ENCODE measurements at places on chromosomes 6 and 20. TPM values are rescaled to one million over a fixed set of nuclear protein-coding genes. Genes with fewer than 3 reads are reported as not detected.

DNA sequence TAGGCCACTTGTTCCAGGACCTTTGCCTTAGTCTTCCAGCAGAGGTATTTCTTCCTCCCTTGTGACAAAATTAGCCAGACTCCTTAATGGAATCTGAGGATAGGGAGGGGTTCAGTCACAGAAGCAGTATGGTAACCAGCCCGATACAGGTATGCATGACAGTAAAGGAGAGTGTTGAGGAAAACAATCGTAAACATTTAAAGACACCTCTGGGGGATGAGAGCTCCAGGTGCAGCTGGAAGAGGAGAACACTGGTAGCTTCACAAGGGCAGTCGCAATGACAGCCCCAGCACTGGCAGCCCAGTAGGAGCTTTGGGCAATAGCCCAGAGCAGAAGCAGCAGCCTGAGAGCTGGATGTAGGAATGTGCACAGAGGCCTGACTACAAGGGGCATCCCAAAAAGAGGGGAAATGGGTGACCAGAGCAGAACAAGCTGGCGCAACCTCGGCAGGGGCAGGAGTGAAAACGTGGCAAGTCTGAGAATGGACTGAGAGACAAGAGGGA lies 344.9 kb upstream of the JAG1 start:
- DNase-seq = no peak

Gene ARID1B
- total RNA-seq = 81.5 TPM

GRCh38 chr20:32984196-32984595 lies 20.0 kb downstream of the SUN5 start:
- no peak for DNase-seq

Gene FBXO5
- total RNA-seq = 62.1 TPM

- DNase-seq = no peak
Observed at GRCh38 chr6:32983964-32984621, 15.7 kb downstream of the BRD2 start.

DNA sequence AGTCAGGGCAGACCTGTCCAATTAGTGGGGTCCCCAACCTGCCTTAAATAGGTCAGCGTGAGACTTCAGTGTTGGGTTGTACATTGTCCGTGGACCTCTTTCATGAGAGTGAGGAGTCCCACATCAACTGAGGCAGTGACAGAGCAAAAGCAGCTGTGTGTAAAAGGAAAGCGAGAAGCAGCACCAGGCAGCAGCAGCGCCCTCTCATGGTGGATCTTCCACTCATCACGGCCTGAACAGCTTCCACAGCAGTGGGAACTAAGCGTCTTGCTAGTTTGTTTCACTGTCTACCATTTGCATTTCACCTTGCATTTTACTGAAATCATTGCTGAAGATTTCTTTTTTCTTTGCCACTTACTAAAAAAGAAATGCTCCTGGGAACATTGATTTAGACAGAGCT lies 333.8 kb downstream of the PKHD1 start:
- no peak for DNase-seq

- no peak for DNase-seq
Observed at GRCh38 chr6:166572370-166573261, 13.9 kb downstream of the RAMACL start.

DNA sequence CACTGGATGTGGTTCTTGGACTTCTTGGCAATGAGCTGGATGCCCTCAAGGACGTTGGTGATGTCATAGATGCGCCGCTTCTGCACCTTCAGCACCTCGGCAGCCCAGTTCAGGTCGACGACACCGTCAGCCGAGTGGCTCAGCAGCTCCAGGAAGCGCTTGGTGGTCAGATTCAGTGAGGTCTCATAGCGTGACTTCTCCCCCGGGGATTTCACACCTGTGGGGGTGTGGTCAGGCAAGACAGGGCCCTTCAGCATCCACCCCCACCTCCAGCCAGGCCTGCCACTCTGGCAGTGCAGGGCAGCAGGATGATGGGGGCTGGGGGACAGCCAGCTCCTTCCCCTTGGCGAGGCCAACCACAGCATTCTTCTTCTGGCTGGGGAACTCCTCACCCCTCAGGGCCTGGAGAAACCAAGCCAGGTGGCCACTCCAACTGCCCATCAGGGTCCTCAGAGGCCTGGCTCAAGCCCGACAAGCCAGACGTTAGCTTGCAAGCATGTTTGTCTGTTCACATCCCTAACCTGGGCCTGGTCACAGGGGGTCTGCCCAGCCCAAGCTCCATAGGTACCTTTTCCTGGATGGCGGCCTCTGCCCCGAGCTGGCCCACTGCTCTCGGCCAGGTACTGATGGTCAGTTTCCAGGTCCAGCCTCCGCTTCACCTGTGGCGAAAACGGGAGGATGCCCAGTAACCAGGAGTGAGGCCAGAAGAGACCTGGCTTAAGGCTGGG lies 5.7 kb upstream of the NECAB3 start:
- peak; percentile 89 for DNase-seq

Gene ZNF322
- 12.0 TPM for total RNA-seq

GRCh38 chr20:24438331-24438730 lies 31.1 kb upstream of the SYNDIG1 start:
- no peak for DNase-seq

DNA sequence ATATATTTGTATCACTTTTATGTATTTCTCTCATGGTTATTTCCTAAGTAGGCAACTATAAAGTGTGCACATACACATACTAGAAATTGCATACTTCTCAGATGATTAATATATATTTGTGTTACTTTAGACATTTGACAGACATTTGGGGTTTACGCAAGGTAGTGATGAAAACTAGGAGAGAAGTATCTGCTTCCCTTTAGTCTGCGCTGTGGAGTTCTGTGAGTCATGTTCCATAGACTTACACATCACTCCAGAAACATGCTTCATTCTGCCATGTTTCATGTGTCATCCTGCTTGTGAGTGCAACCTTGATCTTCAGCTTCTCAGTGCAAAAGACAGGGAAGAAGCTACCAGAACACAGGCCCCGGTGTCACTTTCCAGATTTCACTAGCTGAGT lies 200.7 kb upstream of the BMP2 start:
- DNase-seq = no peak

- no peak for DNase-seq
Observed at GRCh38 chr6:20681243-20681684, 147.0 kb downstream of the CDKAL1 start.

DNA sequence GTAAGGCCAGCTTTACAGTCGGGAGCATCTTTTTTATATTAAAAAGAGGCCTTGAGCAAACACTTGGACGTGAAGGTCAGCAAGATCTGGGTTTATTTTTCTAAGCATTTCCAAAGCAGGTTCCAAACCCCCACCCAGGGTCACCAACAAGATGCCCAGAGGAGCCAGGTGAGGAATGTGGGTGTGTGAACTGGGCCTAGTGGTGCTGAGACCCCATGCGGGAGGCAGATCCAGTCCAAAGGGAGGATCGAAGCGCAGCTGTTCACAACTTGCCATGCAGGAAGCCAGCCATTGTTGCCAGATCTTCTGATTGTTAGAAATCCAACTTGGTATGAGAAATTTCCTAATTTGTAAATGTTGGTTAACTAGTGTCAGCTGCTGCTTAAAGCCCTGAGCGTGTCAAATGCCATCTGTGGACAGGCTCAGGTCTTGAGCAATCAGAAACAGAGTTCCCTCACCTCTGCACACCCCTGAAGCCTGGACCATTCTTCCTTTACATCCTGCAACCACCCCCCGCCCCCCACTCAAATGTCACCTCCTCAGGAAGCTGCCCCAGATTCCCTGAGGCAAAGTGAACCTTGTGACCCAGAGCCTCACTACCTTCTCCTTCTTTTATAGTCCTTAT lies 46.5 kb downstream of the NFATC2 start:
- no peak for DNase-seq

- no peak for DNase-seq
Observed at GRCh38 chr6:134787261-134787877, 162.5 kb downstream of the ALDH8A1 start.

DNA sequence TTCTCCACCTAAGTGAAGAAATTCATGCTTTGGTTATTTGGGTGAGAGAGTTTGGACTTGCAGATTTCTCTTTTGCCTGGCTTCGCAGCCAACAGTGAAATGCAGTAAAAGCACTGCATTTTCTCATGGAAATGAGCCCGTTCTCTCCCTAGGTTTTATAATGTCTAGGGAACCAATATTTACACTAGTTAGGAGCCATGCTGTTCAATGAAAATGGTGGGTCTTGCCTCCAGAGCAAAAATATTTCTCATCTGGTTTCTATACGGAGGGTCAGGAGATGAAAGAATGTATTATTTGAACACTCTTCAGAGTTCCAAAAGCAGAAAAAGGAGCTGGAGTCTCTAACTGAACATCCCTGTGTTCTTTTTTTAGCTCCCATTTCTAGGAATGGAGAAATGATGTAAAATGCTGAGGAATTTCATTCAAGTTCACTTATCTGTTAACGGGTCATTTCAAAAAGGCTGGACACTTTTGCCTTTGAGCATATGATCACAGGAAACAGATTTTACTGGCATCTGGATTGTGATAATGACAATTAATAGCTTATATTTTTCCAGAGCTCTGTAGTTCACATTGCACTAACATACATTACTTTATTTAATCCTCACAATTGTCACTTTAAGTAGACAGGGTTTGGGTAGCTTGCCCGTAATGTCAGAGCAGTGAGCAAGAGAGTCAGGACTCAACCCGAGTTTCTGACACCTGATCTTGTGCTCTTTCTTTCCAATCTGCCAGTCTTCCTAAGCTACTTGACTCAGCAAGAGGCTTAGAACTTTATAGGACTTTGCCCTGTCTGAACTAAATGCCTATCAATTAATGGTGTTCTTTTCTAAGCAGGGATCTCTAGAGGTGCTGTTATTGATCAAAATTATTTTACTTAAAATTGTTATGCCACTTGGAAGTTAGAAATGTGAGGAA lies 78.0 kb downstream of the PPP1R14C start:
- DNase-seq = no peak

Gene IL17A
- total RNA-seq = not detected

Gene NPBWR2
- total RNA-seq = not detected

- DNase-seq = peak; percentile 53
Observed at GRCh38 chr6:143026696-143027449, 33.8 kb upstream of the AIG1 start.

- DNase-seq = peak; percentile 84
Observed at GRCh38 chr20:43749734-43750294, 23.0 kb upstream of the GTSF1L start.

- no peak for DNase-seq
Observed at GRCh38 chr6:162177746-162178145, 549.8 kb downstream of the PRKN start.

Gene TCF15
- total RNA-seq = not detected

DNA sequence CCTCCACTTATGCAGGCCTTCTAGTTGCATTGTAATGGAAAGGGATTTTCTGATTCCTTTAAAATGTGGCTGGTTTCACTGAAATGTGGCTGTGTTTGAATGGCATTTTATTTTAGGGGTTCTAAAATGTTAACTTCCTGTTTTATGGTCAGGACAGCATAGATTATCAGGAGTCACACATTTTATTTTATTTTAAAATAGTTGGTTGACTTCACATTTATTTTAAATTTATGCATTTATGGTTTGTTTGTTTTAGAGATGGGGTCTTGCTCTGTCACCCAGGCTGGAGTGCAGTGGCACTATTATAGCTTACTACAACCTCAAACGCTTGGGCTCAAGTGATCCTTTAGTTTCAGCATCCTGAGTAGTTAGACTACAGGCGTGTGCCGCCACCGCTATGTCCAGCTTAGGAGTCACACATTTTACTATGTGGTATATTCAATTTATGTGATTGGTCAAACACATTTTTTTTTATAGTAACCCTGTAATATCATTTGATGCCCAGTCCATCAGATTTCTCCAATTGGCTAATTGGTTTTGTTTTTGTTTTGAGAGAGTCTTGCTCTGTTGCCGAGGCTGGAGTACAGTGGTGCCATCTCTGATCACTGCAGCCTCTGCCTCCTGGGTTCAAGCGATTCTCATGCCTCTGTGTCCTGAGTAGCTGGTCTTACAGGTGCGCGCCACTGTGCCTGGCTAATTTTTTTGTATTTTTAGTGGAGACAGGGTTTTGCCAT lies 2.3 kb downstream of the DTD1 start:
- no peak for DNase-seq

DNA sequence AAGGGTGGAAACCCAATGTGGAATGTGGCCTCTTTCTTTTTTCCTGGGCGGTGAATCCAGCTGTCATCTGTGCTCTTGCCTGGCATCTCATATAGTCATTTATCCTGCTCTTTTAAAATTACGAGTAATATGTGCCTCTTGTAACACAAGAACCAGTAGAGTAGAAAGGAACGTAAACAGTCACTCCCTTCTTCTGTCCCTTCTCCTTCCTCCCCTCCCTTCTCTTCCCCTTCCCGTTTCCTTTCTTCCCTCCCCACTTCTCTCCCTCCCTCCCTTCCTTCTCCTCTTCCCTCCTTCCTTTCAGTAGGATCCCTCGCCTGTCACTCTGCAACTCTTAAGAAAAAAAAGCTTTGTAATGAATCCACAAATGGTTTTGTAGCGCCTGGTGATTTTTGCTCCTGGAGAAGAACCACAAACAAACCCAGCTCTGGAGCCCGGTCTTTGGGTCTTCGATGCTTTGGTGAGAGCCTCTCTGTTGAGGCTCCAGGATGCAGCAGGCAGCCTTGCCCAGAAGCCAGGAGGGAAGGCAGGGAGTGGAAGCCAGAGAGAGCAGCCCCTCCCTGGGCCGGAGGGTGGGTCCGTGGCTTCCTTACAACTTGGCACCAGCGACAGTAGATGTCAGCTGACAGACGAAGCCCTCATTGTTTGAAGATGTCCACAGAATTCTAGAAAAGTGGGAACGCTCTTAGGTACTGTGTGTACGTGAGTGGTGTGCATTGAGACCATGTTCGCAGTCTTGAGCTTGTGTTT lies 15.0 kb downstream of the DUSP22 start:
- no peak for DNase-seq

Gene RGL2
- 49.9 TPM for total RNA-seq

Gene EBF4
- 1.3 TPM for total RNA-seq

DNA sequence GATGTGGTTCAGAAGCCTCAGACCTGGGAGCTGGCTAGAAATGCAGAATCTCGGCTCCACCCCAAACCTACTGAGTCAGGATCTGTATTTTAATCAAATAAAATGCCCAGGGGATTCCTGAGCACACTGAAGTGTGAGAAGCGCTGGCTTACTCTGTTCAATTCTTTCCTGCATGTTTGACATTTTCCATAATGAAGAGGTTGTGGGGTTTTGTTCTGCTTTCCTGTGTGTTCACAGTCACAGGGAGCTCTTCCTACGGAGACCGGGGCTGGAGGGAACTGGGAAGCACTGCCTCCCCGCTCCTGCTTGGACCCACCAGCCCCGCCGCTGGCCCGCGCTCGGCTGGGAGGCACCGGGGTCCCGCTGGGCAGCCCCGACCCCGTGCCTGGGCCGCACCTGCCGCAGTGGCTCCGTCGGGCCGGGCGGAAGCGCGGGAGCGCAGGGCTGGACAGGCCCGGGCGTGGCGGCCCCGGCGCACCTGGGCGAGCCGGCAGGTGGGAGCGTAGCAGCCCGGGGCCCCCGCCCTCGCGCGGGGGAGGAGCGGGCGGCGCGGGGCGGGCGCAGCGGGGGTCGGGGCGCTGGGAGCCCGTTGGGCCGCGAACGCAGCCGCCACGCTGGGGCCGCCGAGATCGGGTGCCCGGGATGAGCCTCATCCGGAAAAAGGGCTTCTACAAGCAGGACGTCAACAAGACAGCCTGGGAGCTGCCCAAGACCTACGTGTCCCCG lies at the start of gene MAPK13:
TSS of gene MAPK13 (plus strand) at position 573 of the 726 bp plus-strand sequence. CDS start at position 643, 70 bp downstream.
- DNase-seq = no peak

Gene SCAND1
- total RNA-seq = 61.2 TPM

Measured in activated CD8-positive, alpha-beta memory T cell treated with anti-CD3 and anti-CD28 coated beads, Interleukin-2, amount 10 ng/mL, durations not matched to agents 7 days and 5 days (primary cell).